Sigmoid colon (tissue), 7 donors: ENCODE measurements at places on chromosomes 4 and X. TPM values are rescaled to one million over a fixed set of nuclear protein-coding genes. Genes with fewer than 3 reads are reported as not detected.

GRCh38 chr4:13525606-13526281, 18.6 kb downstream of the NKX3-2 start:
- H3K27ac ChIP-seq = no peak overlapping the region
- H3K4me3 ChIP-seq = no peak overlapping the region

Gene GLUD2
- polyA plus RNA-seq = 0.60 TPM

Gene PFKFB1
- polyA plus RNA-seq = not detected

Gene TASL
- 1.2 TPM for polyA plus RNA-seq
